SJSA1 (cell line): ENCODE measurements at places on chromosomes 11 and 22.
A peak's percentile ranks its signal among the peaks of the same experiment; 100 is the strongest.

DNA sequence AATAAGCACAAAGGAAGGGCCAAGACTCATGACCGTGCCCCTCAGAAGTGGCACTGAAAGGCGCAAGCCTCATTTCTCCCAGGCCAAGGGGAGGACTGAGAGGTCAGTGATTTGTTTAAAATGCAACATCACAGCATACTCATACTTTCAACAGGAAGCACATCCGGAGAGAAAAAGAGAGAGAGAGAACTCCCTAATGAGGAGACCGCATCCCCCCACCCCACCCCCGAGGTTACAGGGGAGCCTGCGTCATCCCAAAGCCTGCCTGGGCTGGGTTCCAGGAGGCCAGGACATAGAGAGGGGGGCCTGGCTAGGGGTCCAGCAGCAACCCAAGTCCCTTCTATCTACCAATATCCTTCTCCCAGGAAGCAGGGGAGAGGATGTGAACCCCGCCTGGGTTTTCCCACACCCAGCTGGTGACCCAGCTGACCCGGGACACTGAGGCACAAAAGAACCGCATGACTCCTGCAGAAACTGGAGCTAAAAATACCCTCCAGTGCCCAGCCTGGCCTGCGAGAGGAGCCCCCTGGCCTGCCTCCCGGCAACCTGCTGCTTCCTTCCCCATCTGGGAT is 3.8 kb downstream of the CSNK1E start:
- DNase-seq, result peak; percentile 96

DNA sequence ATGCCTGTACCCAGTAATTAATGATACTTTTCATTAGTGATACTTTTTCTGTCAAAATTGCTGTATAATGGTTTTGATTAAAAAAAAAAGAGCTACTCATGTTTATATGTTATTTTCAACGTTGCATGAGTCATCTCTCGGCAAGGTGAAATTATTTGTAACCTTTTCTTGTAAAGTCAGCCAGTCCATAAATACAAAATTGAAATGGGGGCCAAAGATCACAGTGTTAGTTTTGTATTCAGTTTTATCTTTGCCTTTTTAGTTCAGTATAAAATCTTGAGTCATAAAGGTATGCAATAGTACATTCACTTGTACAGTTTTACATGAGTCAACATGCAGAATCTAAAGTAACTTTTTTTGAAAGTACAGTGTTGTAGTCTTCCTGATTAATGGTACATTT is 4.3 kb downstream of the ARHGEF12 start:
- no peak for DNase-seq

- DNase-seq, result no peak
Observed at GRCh38 chr11:3226846-3227567, 5.2 kb downstream of the MRGPRE start.

DNA sequence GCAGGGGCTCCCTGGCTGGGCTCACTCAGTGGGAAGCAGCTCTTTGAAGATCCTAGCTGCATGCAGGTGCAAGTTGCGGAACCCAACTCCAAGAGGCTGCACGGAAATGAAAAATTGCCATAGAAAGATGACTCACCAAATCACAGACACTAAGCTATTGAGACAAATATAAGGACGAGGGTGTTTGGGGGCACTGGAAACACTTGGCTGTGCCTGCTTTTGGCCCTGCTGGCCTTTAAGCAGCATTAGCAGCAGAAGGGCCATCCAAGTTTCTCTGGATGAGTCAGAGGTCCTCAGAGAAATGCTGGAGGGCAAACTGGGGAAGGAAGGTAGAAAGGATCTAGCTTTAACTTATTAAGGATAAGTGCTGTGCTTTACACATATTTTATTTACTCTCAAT is 282.3 kb downstream of the KIRREL3 start:
- DNase-seq, result no peak

DNA sequence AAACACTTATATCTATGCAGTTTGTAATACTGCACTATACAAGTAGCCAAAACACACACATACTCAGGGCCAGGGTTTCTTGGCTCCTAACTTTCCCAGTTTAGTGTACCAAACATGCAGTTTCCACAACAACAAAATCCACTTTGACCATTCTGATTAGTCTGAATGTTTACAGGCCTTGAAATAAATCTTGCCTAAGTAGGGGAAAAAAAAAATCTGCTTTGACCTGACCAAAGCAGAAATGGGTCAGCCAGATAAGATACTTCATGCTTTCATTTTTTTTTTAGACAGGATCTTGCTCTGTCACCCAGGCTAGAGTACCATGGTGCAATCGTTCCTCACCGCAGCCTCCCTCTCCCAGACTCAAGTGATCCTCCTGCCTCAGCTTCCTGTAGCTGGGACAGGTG is 10.1 kb downstream of the PRR14L start:
- DNase-seq, result no peak

DNA sequence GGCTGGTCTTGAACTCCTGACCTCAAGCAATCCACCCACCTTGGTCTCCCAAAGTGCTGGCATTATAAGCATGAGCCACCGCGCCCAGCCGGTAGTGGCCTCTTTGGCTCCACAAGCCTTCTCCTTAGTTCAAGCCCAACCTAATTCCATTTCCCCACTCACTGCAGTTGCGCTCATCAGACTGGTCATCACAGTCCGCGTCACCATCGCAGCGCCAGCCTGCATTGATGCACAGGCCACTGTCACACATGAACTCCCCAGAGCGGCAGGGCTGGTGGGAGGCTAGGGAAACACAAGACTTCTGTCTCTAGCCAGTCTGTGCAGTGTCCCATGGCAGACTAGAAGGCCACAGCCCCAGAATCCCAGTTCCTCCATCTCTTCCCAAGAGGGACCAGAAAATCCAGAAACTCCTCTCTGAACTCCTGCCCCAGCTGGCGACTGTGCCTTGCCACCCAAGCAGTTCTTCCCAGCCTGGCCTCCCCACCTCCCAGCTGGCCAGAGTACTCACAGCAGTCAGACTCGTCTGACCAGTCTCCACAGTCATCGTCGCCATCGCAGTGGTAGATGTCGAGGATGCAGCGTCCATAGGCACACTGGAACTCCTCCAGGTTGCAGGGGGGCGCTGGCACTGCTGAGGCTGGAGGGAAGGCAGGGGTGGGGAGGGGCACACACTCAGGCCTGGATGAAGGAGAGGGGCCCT is 19.8 kb downstream of the LRP4 start:
- DNase-seq, result no peak

DNA sequence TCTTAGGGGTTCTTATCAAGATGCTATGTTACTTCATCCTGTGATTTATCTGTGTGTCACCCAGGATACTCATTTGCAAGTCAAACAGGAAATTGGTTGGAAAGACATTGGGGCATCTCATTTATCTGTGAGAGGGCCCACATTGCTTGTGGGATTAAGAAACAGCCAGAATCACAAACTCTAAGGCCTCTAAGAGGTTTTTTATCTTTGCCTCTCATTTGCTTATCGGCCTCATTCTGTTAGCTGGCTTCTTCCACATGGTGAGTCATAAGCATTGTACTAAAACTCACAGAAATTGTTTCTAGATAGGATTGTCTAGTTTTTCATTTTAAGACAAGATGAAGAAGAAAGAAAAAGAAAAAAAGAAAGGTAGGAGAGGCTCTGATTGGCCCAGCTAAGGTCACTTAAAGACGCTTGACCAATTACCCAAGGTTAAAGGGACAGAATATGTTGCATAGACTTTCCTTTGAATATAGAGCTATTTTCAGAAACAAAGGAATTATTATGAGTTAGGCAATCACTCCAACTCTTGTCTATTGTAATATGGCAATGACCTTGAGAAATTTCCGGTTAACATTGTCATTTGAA is 121.9 kb downstream of the ARHGAP42 start:
- DNase-seq, result no peak

DNA sequence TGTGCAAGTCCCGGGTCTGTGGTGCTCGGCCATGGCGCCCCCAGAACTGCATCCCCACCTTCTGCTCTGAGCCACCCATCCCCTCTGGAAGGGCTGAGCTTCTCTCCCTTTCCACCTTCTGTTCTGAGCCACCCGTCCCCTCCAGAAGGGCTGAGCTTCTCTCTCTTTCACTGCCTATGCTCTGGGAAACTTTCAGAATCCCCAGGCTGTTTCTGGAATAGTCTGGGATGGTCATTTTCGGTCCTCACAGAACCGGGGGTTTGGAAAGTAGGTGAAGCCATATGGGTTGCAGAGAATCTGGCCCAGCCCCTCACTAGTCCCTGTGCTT is 3.4 kb upstream of the BID start:
- no peak for DNase-seq

- no peak for DNase-seq
Observed at GRCh38 chr11:56841210-56841810, 92.8 kb upstream of the OR9G4 start.

DNA sequence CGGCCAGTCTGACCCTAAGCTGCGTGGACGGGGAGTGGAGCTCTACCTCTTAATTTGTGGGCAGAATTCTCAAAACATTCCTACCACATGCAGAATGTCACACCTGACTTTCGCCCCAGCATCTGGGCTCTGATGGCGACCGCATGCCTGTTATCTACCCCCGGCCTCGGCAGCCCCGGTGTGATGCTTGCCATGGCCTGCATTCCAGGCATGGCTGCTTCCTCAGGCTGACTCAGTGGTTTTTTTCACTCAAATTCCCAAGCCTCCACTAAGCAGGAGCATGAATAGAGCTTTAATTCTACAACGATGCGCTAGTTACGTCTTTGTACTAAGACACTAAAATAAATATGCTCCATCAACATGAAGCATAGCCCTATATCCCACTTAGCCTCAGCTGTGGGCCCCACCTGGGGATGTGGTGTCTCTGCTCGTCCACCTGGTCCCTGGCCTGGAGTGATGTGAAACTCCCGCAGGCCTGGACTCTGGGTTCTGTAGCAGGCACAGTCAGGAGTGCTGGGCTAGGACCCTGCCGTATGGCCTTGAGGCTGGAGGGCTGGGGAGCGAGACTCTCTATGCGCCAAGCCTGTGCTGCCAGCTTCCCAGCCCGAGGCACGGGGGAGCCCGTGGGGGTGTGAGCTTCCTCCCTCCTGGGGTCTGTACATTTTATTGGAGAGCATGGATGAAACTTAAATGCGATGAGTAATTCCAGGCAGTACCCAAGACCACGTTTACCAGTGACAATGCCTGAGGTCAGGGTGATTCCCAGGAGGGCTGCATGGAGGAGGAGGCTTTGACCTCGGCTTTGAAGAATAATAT is 153.2 kb downstream of the CTTN start:
- DNase-seq, result no peak

GRCh38 chr11:91790346-91791170 is 434.1 kb upstream of the FAT3 start:
- no peak for DNase-seq

DNA sequence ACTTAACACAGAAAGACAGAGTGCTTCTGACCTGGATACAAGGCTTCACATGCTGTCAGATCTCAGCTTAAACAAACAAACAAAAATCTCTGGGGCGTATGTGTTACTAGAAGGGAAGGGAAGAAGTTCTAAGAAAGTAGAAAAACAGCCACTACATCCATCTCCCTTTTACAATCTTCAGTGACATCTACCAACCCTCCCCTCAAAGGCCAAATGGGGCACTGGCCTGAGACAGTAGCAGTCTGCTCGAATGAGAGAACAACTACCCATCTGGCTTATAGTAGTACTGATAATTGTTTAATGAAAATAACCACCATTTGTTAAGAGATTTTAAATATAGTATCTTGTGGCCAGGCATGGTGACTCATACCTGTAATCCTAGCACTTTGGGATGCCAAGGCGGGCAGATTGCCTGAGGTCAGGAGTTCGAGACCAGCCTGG is 29.4 kb downstream of the CCDC83 start:
- no peak for DNase-seq
